ENCODE measurements at places on chromosomes 16 and 17.

- DNase-seq, result no peak
These were observed 25.4 kb upstream of the HELZ start for GRCh38 chr17:67270416-67270815.

GRCh38 chr17:47717261-47717697 is 15.8 kb upstream of the TBX21 start:
- DNase-seq, result no peak

DNA sequence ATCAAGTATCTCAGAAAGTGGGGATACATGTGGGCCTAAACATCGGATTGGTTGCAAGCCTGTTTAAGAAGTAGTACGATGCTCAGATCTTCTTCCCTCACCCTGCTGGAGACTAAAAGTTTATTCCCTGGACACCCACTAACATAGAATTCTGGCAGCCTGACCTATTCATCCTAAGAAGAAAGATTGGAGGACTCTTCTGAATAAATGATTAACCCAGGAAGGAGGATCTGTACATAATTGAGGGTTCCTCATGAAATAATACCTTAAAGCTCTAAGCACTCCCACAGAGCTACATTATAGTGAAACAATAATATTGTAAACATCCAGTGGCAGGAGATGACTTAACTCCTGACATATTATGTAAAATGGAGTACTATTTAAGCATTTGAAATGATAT is 111.7 kb downstream of the NLK start:
- DNase-seq, result no peak

DNA sequence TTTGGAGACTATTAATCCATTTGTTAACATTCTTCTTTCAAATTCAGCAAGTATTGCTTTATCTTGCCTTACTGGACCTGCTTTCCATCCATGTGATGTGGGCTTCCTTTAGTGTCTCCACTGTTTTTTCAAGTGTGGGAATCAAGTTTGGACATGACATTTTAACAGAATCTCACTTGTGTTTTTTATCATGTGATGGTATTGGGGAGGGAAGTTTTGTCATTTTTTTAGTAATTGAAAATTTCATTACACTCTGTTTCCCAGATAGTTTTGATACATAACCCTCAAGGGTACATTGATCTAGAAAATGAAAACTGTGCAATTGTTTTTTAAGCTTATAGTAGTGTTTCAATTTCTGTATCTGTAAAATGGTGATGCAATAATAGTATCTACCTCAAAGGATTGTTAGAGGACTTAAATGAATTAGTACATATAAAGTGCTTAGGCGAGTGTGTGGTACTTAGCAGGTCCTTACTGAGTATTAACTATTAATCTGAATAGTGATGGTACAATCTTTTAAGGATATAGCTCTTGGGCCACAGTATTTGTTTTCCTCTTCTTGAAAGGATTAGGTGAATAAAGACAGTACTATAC is 27.3 kb downstream of the AATF start:
- DNase-seq, result no peak

DNA sequence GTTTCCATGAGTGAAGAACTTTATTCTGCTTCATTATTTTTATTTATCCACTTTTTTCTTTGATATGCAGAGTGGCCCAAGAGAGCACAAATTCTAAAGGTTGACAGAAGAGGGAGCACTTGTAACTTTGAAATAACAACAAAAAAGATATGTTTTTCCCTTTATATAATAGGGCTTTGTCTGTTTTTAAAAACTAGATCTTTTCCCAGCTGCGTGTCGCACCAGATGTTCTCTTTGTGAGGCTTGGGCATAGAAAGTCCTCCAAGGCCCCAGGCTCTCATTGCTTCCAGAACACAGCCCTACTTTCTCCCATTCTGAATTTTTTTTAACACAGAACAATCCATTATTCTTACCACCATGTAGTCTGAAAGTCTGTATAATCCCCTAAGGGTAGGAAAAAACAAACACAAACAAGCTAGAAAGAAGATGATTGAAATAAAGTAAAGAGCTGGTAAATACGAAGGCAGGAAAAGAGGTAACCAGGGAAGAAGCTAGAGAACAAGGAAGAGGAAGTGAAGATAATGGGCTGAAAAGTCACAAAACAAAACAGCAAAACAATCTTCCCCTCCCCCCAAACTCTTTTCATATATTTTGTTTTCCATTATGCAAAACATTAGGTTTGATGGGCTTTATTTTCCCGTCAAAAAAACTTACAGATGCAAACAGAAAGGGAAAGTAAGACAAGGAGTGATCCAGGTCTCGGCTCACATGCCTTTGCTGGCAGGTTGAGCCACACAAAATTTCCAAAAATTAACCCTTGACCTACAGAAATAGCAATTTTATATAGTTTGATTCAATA is 160.4 kb downstream of the ABCA8 start:
- peak; percentile 13 for DNase-seq

DNA sequence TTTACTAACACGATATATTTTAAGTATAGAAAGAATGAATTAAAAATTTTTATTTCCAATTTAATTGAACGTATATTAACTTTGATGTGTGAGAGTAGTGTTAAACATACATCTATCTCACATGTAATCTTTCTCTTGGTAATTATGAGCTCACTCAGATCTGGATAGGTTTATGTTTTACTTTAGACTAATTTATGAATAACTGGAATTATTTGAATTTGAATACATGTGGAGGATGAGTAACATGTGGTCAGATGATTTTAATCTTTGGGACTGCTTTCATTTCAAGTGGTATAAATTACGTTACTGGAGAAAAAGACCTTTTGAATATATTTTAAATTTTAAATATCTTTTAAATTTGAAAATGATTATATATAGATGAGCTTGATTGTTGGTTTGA is 49.9 kb upstream of the RHBDL3 start:
- no peak for DNase-seq

GRCh38 chr16:50309156-50309526 is 42.8 kb downstream of the ADCY7 start:
- DNase-seq, result no peak

- DNase-seq, result no peak
These were observed 11.0 kb downstream of the KRT33A start for GRCh38 chr17:41339571-41340172.

DNA sequence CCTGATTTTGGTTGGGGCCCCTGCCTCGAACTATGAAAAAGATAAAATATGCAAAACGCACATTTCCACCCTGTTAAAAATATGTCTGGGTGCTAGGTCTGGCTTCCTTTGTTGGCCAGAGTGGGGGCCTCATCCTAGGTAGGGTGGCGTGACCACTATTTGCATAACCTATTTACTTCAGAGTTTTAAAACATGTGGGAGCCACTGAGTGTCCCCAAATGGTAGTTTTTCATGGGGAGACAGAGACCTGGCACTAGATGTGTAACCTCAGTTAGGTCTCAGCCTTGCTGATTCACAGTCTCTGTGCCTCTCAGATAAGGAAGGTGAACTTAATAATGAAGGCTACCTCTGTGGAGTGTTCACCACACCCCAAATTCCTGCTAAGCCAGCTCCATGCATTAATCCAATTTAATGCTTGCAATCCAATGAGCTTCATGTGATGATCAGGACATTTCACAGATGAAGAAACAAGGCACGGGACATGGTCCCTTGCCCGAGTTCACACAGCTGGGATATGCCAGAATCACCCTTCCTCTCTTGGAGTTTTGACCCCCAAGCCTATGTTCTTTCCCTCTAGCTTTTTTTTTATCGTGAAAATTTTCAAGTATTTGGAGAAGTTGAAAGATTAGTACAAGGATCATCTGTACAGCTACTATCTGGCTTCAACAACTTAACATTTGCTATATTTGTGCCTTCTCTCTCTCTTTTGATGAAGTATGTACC is 103.4 kb downstream of the IRF8 start:
- no peak for DNase-seq

GRCh38 chr17:83014297-83014696 is 65.1 kb upstream of the METRNL start:
- DNase-seq, result no peak

- DNase-seq, result no peak
These were observed 190.5 kb downstream of the IRF8 start for GRCh38 chr16:86089334-86089900.

GRCh38 chr16:82199209-82199608 is 29.2 kb upstream of the MPHOSPH6 start:
- DNase-seq, result no peak

GRCh38 chr16:54289242-54289944 is 2.8 kb upstream of the IRX3 start:
- DNase-seq, result no peak

DNA sequence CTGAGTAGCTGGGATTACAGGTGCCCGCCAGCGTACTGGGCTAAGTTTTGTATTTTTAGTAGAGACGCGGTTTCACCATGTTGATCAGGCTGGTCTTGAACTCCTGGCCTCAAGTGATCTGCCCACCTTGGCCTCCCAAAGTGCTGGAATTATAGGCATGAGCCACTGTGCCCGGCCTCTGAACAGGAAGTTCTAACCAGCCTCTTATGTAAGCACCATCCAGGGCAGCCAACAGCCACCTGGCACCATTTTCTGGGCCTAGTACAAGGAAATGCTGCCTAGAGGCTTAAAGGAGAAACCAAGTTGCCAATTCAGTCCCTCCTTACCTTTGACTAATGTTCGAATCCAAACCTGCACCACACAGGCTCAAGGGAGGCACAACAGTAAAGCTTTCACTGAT is 8.5 kb upstream of the SLC39A11 start:
- no peak for DNase-seq

GRCh38 chr16:27980919-27981700 is 82.4 kb downstream of the GSG1L start:
- DNase-seq, result no peak

DNA sequence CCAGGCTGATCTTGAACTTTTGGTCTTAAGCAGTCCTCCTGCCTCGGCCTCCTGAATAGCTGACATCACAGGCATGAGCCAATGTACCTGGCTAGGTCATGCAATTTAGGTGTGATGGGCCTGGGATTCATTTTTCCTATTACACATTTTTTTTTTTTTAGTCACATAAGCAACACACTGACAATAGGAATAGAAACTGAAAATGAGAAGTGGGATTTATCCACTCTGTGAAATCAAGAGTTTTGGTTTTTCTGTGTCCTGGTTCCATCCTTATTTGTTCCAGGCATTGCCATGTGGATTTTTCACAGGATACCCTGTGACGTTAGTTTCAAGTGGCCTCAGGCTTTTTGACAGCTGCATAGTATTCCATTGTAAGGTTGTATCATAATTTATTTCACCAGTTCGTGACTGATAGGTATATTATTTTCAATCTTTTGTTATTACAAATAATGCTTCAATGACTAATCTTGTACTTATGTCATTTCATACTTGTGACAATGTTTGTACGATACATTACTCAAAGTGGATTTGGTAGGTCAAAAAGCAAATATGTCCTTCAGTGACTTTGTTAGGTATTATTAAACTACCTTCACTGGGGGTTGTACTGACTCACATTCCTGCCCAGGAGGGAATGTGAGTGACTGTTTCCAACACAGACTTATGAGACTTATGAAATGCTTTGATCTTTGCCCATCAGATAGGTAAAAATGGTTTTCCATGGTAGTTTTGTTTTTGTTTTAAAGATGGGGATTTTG is 10.6 kb downstream of the ADCY7 start:
- DNase-seq, result no peak

DNA sequence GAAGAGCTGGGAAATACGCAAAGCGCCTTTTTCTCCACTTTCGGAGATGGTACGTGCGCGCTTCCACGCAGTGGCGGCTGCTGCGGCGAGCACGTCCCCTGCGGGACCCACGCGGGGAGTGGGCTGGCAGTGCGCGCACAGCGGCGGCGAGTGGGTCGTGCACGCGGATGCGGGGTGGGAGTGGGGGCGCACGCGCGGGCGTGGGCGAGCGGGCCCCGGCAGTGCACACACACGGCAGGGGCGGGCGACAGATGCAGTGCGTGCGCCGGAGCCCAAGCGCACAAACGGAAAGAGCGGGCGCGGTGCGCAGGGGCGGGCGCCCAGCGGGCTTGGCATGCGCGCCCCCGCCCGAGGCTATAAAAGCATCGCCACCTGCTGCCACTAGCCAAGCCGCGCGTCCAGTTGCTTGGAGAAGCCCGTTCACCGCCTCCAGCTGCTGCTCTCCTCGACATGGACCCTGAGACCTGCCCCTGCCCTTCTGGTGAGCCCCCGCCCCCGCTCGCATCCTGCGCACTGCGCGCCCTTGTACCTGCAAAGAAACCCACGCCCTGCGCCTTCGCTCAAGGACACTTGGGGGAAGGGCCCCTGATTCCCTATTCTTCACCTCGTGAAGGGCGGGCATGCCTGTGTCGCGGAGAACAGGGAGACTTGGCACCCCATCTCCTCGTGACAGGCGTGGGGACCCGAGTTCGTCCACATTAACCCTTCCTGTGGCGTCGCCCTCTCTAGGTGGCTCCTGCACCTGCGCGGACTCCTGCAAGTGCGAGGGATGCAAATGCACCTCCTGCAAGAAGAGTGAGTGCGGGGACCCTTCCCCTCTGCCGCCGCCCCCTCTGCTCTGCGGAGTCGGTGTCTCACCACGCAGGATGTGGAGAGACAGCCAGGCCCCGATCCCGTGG is at the start of gene MT3:
MT3 (plus strand) TSS at position 388 of the 899 bp plus-strand sequence; CDS start at position 451, 63 bp downstream.
- DNase-seq, result no peak

DNA sequence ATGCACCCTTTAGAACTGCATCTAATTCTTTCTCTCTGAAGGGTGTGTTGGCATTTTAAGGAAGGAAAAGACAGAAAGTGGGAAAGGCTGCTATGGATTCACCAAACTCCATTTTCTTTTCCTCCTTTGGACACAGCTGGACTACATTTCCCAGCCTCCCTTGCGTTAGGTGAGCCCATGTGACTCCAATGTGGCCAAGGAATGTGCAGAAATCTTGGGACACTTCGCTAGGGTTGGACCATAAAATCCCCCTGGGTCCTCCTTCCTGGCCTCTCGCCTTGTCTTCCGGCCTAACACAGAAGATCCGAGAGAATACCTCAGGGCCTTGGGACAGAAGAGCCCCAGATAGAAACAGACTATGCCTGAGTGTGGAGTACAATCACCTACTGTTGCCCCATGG is 56.3 kb downstream of the ABCC12 start:
- no peak for DNase-seq

DNA sequence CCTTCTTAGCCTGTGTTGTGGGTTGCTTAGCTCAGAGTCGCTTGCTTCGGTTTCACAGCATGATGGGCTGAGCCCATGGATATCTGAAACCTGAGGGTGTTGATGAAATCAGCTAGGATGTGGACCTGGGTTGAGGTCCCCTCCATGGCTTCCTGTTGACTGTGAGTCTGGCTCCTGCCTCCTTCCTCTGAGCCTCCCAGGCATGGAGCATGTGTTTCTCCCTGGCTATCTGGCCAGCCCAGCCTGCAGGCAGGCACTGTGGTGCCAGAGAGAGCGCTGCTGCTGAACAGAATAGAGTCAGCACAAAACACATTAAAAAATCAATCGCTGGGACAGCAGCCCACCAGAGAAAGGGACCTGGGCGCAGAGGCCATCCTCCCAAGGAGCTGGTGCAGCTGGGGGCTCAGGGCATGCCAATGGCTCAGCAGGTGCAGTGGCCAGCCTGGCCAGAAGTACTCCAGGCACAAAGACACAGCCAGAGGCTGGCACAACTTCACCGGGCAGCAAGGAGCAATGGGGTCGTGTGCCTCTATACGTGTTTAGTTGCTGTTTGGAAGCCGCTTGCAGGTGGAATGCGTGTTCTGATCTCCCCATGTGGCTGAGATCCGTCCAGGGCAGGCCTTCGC is 28.3 kb upstream of the GPRC5C start:
- DNase-seq, result no peak

- DNase-seq, result no peak
These were observed 190.7 kb downstream of the AXIN2 start for GRCh38 chr17:65370669-65371131.

Measured in GM20000 (cell line).